ENCODE measurements at places on chromosomes 1 and 21. TPM values are rescaled to one million over a fixed set of nuclear protein-coding genes. Genes with fewer than 3 reads are reported as not detected.

DNA sequence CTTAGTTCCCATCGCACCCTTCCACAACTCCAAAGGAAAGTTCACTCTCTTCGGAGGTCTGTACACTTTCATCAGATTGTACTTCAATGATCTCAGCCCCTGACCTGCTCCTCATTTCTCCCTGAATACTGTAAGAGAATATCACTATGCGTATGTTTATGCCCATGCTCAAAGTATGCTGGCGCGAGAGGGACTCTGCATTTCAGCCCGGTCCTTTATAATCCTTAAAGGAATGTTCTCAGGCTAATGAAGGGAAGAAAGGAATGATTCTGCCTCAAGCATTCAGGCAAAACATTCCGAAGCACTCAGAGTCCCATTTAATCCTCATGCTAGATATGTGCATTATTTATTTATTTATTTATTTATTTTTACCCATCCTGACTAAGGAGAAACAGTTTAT, 76.8 kb downstream of the PLD5 start:
- DNase-seq, result no peak
- no peaks in the 10 kb centered on the region for H3K27me3 ChIP-seq
- H3K36me3 ChIP-seq, result no peaks in the 10 kb centered on the region
- no peak overlapping the region for H3K27ac ChIP-seq

- no peak overlapping the region for H3K4me3 ChIP-seq
- H3K27me3 ChIP-seq, result peaks cover 42% of the 10 kb centered on the region
- no peak overlapping the region for H3K27ac ChIP-seq
- no peaks in the 10 kb centered on the region for H3K36me3 ChIP-seq
- DNase-seq, result peak; percentile 54
Measured at GRCh38 chr1:154697710-154698109, 89.7 kb upstream of the ADAR start.

GRCh38 chr1:39666772-39667171, 5.1 kb downstream of the NT5C1A start:
- H3K27ac ChIP-seq, result no peak overlapping the region
- no peaks in the 10 kb centered on the region for H3K36me3 ChIP-seq

DNA sequence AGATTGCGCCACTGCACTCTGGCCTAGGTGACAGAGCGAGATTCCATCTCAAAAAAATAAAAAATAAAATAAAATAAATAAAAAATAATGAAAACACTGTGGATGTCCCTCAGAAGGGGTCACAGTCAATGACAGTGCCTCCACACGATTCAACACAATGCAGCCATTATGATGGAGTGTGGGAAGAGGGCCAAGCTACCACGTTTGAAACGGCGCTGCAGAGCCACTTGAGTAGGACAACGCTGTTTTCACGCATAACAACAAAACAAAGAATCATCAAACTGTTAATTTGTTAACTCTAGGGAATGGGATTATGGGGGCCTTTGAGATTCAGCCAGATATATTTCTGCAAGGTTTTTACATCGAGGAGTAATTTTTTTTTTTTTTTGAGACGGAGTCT, 36.5 kb downstream of the NKAIN1 start:
- no peaks in the 10 kb centered on the region for H3K4me1 ChIP-seq
- H3K27ac ChIP-seq, result no peak overlapping the region
- DNase-seq, result no peak
- no peaks in the 10 kb centered on the region for H3K36me3 ChIP-seq
- no peaks in the 10 kb centered on the region for H3K27me3 ChIP-seq
- no peak overlapping the region for H3K4me3 ChIP-seq

- no peaks in the 10 kb centered on the region for H3K27me3 ChIP-seq
- peak overlapping the region; percentile 27 for H3K27ac ChIP-seq
- H3K4me1 ChIP-seq, result peaks cover 55% of the 10 kb centered on the region
- peak; percentile 63 for DNase-seq
- H3K36me3 ChIP-seq, result peaks cover 11% of the 10 kb centered on the region
Measured at GRCh38 chr1:208158640-208159554, 85.3 kb downstream of the PLXNA2 start.

GRCh38 chr1:38781872-38782617, 77.5 kb downstream of the RRAGC start:
- H3K4me1 ChIP-seq, result no peaks in the 10 kb centered on the region
- no peaks in the 10 kb centered on the region for H3K36me3 ChIP-seq
- no peak overlapping the region for H3K4me3 ChIP-seq
- no peak overlapping the region for H3K27ac ChIP-seq
- peaks cover 21% of the 10 kb centered on the region for H3K27me3 ChIP-seq
- DNase-seq, result no peak

The NBPF4 gene
- not detected for total RNA-seq
